Heart left ventricle (tissue), 16 donors: ENCODE measurements at places on chromosomes 12 and 14.

DNA sequence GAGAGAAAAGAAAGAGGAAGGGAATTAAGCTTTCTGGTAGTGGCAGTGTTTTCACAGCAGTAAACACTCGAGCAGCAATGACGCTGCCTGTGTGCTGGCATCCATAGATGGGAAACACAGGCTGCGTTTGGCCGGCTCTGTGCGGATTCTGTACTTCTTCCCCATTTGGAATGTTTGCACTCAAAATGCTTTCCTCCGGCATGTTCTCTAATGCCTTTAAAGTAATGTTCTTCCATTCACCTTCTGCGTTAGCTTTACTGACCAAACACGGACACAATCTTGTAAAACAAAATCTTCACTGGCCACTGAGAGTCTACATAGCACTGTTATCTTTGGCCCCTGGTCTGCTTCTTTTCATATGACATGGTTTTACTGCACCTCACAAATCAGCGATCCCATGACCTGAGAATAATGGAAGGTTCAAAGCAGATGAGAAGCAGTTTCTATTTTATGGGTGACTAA lies 31.4 kb downstream of the DCP1B start:
- no peak for DNase-seq

- no peak for DNase-seq
These were observed 8.2 kb downstream of the ANG start for GRCh38 chr14:20696764-20697163.

DNA sequence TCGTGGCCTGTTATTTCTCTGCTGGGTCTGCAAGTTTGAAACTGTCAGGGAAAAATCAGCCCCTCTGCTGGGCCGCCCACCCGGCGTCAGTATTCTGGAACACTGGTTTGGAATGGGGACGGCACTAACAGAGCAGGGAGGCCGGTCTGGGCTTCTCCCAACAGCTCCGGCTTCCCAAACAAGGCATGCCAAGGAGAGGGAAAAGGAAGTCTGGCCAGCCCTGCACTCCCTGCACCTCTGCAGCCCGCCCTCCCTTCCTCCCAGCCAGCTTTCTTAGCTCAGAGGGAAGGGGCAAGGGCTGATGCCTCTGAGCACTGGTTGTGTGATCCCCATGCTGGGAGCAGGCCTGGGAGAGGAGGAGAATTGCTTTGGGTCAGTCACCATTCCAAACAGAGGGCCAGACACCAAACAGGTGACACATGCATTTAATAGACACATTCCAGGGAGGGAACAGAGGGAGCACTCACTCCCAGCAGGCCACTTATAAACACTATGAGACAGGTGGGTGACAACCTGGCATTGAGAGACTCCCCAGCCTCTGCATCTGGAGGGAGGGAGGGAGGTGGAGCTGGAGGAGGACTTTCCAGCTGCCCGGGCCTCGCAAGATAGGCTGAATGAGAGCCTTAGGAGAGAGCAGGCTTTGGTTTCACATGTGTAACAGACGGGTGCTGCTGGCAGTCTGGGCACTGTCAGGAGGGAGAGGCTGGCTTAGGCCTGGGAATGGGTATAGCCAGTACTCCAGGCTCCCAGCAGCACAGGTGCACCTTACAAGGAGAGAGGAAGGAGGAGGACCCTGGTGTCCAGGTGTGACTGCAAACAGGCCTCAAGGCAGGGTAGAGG lies 10.3 kb downstream of the KRT75 start:
- DNase-seq: no peak

- no peak for DNase-seq
These were observed 8.0 kb upstream of the TXNRD1 start for GRCh38 chr12:104207416-104208205.

DNA sequence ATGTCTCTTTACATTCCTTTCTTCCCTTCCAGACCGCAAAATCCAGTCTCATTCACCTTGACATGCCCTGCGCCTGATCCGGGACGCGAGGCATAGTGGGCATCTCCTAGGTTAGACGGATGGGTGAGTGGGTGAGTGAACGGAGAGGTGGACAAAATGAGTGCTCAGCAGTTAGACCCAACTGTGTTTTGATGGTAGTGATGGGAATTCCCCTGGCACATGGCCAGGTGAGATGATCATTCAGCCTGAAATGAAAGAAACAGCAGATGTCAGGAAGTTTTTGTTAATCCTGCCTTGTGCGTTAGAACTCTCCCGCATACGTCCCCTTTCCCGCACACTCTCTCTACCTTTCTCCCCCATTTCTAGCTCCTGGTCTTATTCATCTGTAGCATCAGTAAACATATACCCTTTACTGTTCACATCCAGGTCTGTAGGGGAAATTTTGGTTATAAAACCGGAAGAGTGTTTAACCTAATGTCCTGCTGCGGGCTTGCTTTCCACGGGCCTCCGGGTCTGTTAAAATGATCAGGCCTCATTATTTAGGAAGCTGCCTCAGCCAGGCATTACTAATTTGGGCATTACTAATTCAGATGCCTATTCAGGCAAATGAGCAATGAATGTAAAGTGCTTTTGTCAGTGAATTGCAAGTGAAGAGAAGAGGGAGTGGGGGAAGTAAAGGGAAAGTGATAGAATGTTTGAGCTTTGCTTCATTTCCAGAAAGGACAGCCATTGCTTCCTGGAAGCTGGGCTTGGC lies 172.8 kb downstream of the ETV6 start:
- DNase-seq: no peak

DNA sequence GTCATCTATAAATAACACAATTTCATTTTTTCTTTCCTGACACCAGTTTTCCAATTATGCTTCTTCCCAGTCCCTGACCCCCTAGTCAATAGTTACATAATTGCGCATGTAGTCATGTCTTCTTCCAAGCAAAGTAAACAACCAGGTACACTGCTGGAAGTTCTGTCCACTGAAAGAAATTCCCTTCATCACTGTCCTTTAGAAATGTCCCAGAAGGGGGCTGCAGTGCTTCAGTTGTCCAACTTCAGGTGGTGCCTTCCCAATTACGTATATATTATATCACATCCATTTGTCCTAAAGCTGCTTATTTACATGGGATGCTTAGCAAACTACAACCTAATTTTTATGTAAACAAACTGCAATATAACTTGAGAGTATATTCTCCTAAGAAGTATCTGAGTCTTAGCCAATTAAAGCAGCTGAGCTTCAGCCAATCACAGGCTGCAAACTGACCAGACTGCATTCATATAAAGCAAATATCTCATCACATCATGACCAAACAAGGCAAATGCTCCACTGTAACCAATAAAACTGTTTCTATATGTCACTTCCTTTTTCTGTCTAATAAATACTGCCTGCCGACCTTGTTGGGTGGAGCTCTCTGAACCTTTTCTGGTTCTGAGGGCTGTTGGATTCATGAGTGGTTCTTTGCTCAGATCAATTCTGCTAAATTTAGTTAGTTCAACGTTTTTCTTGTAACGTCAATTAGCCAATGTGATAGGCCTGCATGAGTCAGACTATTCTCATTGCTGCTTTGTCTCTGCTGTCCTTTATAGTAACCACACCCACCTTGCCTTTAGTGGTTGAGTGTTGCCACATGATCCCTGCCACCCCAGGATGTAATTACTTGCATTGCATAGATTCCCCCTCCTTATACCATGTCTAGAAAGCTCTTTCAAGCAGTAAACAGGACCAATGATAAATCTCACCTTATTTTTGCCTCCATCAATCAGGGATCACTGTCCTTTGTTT lies 239.3 kb downstream of the ALG10B start:
- DNase-seq: no peak

DNA sequence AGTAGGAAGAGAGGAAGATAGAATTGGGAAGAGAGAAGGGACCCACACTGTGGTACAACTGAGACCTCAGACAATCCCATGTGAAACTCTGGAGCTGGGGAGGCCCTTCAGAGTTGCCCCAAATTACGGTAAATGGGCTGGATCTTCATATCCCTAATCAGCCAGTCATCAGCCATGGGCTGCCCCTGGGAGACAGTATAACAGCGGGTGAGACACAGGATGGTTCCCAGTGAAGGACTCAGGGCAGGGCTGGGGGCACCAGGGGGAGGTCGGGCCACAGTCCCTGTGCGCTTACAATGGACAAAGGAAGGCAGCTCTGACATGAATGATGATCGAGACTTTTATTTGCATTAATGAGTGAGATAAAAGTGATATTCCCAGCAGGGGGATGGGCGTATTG lies 74.2 kb upstream of the BDKRB2 start:
- DNase-seq: no peak
